ENCODE measurements at places on chromosomes 3 and 15.
A peak's percentile ranks its signal among the peaks of the same experiment; 100 is the strongest.

DNA sequence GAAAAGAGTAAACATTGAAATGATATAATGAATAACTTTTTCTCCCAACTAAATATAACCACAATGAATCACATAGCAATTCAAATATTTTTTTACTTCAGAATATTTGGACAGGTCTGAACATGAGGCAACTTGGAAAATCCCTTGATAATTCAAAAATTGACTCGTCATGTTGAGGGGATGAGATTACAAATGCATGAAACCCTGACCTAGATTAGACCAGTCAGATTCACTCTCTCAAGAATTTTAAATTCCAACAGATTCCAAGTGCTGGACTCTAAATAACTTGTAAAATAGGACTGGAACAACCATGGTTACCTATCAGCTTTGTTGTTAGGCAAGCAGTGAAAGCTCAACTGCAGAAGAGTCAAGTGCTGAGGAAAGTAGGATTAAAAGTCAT lies 317.5 kb downstream of the GBE1 start:
- no peak for DNase-seq

GRCh38 chr3:66692766-66693150 lies 191.9 kb upstream of the LRIG1 start:
- no peak for DNase-seq

DNA sequence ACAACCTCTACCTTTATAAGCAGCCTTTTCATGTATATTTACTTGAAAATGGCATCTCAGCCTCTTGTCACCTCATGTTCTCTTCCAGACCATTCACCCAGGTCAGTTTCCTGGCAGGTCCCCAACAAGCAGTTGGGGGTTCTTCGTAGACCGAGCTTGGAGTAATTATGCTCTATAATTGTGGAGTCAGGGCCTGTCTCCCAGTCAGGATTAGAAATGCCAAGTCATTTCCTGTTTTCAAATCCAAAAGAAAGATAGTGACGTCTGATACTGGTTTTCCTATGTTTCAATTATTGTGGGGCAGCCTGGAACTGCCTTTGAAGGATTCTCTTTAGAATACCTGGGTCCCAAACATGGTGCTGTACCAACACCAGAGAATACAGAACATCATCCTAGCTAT lies 430.6 kb downstream of the MECOM start:
- no peak for DNase-seq

- DNase-seq: no peak
Measured at GRCh38 chr3:124792341-124793040, 62.2 kb downstream of the UMPS start.

DNA sequence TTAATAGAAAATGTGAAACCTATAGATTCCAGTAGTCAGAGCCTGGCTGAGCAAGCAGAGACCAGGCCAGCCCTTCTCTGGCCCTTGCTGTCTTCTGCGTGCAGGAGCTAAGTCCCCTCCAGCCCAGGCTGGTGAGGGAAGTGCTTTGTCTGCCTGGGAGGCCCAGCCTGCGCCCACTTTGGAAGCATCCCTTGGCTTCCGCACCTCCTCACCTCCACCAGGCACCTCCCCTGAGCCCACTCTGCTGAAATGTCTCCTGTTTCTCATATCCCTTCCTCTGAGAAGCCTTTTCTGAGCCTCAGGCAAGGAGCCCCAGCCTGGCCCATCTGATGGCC lies 45.3 kb downstream of the ALDH1L1 start:
- DNase-seq: no peak

- DNase-seq: no peak
Measured at GRCh38 chr3:128311441-128311844, 155.2 kb downstream of the DNAJB8 start.

- no peak for DNase-seq
Measured at GRCh38 chr3:136949708-136950107, 8.1 kb upstream of the IL20RB start.

DNA sequence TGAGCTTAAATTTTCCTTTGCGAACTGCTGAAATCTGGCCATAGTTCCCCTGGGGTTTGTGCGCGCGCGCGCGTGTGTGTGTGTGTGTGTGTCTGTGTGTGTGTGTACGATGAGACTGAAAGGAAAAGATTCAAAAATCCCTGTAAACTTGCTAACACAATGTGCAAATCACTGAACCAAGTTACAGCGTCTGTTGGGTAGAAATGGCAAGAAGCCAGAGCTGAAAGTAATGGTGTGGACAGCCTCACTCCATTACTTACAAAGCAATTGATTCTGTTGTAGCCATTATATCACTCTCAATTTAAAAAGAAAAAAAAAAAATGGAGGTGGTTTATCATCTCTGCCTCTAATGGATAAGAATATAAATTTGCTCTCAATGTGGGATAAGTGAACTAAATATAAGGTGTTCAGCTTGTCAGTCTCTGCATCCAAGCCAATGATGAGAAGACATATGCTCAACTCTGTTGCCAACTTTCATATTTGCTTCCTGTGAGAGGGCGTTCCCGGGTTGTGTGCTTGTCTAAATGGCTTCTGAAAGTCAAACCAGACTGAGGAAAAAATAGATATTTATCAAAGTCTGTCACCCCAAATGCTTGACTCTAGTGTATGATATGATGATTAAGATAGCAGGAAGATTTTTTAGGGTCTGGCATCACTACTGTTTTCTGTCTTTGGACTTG lies 422.2 kb downstream of the ZNF385D start:
- DNase-seq: no peak

DNA sequence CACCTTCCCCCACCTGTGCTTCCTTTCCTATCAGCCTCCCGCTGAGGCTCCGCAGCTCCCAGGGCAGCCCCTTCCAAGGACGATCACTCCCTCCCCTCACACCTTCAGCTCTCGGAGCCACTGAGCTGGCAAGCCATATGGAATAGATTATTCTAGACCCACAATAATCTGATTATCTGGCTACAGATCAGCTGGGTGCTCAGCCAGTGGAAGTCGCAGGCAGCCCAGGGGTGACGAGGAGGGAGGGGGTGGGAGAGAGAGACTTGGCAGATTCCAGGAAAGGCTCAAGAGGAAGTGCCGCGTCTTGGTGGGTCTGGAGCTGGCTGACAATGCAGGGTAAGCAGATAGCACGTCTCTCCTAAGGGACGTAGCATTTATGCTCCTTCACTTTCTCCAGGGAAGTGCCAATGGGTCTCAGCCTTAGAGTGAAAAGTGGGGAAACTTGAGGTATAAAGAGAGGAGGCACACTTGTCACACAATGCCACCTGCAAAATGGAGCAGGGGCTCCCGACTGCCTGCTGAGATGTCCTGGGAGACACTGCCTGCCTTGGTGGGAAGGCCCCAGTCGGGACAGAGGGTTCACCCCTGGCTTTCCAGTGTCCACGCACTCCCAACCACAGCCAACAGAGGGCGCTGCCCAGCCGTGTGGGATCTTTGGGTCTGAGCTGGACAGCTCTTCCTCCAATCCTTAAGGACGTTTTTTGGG lies 9.4 kb upstream of the MESP1 start:
- peak; percentile 52 for DNase-seq

DNA sequence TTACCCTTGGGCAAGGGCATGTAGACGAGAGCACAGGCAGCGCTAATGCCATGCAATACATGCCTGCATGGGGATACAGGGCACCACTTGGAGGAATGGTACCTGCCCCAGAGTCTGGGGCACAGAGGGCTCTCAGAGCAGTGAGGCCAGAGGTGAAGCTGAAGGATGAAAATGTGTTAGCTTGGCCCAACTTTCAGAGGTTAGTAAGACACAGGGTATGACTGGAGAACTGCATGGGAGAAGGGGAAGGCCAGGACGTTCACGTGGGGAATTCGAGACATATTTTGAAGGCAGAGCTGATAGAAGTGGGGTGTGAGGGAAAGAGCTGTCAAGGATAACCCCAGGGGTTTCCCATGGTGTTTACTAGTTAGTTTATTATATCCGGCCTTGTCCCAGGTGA lies 19.6 kb downstream of the CSRNP1 start:
- no peak for DNase-seq

All from activated gamma-delta T cell treated with anti-CD3 and anti-CD28 coated beads, Interleukin-2, amount 50 U/mL, for 16 hours (primary cell).